ENCODE measurements at places on chromosomes 6 and 20.

GRCh38 chr6:158668707-158669103 lies 18.9 kb downstream of the SYTL3 start:
- DNase-seq: no peak

DNA sequence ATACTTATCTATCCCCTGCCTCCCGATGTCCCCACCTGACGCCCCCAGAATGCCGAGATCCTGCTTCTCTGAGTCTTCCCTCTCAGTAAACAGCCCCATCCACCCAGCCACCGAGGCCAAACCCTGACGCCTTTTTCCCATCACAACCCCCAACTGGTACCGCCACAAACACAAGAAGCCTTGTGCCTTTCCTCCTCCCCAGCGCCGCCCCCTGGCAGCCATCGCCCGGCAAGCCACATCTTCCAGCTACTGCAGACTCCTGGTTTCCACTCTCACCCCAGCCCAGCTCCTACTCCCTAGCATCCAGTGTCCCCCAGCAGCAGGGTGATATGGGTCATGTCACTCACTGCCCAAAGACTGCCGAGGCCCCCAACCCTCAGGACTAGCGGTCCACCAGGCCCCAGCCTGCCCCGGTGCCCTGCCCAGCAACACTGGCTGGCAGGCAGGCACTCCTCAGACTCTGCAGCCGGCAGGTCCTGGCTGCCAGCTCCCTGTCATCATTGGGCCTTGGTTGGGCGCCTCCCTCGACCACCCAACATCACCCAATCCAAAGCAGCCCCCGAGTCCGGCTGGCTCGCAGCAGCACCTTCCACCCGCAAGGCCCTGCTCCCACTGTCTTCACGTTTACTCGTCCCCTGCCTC lies 11.2 kb downstream of the TCFL5 start:
- no peak for DNase-seq

GRCh38 chr20:46751856-46752255 lies 42.4 kb downstream of the SLC2A10 start:
- no peak for DNase-seq

- DNase-seq: no peak
Observed at GRCh38 chr6:158539881-158540280, 20.0 kb upstream of the TMEM181 start.

- DNase-seq: no peak
Observed at GRCh38 chr20:19968466-19969073, 48.6 kb upstream of the NAA20 start.

GRCh38 chr20:22584922-22585785 lies 782 bp upstream of the FOXA2 start:
- peak; percentile 66 for DNase-seq

GRCh38 chr6:1426416-1426815 lies 37.0 kb downstream of the FOXF2 start:
- no peak for DNase-seq
